ENCODE measurements at places on chromosomes 2 and 18.

GRCh38 chr2:70367722-70368323, 66.0 kb upstream of the FAM136A start:
- DNase-seq = peak; percentile 44

DNA sequence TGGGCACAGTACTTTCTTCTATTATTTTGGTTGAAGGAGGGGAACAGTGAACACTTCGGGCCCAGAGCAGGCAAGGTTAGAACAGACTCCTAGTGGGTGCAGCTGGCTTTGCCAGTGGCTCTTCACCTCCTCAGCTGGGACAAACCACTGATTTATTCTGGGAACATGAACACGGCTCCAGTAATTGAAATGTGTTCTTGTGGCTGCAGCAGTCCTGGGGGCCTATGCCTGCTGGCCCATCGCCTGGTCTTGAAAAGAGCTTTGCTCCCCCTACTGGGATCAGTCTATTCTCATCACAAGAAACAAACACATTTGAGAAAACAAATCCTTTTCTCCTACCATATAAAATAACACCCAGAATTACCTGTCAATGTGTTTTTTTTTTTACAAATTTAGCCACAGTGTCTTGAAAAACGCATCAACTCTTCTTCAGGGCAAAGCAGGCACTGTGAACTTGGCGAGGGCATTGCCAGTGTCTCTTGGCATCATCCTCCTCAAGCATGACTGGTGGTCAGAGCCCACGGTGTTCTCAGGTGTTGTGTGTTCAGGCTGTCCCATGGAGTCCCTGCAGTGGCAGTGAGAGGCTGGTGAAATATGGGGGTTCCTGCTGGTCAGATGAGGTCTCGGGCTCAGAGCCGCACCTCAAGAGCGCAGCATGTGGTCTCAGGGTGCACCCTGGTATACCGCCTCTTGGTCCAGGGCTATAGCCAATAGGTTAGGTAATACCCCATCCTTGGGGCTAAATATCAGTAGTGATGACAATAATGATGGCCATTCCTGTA, 51.3 kb downstream of the RNF144A start:
- DNase-seq = no peak

DNA sequence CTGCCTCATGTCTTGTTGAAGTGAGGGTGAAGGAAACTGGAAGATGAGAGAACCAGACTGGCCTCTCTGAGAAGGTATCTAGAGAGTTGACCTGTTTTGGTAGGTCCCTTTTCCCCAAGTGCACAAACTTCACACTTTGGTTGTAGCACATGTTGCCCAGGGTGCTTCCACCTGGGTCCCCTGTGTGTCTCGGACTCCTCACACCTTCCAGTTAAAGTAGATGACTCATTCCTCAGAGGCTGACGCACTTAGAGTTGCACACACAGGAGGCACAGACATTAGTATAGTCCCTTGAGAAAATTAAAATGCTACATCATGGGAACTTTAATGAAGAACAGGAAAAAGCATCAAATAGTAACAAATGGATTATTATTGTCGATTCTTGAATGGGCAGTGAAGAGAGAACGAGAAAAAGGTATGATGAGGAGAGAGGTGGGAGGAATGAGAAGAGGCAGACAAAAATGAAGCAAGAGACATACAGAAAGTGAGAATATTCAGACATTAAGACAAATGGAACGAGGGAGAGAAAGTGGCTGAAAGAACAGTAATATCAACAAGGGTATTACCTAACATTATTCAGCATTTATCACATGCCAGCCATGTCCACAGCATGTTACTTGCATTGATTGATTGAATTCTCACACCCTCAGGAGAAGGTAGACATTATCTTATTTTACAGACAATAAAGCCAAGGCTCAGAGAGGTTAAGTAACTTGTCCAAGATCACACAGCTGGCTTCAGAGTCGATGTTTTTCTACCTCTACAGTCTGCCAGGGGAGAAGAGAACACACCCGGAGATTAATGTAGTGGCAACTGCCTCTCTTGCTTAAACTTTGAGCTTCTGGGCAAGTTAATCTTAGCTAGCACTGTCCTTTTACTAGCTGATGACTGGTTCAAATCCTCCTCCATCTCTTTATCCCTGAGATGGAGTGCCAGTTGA, 68.6 kb downstream of the FHOD3 start:
- DNase-seq = no peak

GRCh38 chr18:59012815-59013705, 126.6 kb upstream of the SEC11C start:
- peak; percentile 69 for DNase-seq

DNA sequence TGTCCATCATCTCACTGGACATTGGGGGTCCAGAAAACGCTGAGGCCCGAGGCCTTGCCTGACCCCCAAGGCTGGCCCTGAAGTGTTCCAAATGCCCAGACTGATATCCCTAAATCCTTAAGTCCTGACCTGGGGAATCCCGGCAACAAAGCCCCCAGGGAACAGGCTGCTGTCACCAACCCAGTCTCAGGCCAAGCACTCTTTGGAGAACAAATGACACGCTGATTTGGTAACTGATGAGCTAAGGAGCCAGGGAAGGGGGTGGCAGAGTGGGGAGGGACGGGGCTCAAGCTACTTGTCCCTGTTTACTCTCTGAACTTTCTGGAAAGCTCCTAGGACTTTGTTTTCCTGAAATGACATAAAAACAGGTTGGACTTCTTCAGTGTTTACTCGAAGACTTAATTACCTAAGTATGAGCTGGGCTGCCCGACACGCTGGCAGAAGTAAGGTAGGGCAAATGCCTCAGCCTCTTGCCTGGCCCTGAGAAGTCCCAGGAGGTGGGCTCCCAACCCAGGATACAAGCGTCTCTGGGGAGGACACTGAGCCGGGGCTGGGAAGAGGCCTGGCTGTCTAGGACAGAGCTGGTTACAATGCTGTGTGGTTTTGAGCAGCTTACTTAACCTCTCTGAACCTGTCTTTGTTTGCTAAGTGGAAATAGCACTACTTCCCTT, 105.5 kb upstream of the GLI2 start:
- DNase-seq = no peak

GRCh38 chr2:40192864-40193669, 258.8 kb downstream of the SLC8A1 start:
- DNase-seq = peak; percentile 39

DNA sequence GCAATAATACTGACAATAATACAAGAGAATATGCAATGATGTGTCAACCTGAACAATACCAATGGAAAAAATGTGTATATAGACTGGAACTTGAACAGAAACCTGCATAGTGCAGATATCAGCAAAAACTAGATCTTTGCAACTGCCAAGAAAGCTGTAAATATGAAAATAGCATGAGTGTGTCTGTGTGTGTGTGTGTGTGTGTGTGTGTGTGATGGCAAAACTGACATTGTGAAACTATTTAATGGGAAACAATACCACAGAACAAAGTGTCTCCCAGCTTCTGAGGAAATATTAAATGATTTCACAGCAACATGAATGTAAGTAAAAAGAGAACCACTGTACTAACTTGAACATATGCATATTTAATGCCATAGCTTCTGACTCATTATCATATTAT, 558.2 kb upstream of the LINC00305 start:
- DNase-seq = no peak

DNA sequence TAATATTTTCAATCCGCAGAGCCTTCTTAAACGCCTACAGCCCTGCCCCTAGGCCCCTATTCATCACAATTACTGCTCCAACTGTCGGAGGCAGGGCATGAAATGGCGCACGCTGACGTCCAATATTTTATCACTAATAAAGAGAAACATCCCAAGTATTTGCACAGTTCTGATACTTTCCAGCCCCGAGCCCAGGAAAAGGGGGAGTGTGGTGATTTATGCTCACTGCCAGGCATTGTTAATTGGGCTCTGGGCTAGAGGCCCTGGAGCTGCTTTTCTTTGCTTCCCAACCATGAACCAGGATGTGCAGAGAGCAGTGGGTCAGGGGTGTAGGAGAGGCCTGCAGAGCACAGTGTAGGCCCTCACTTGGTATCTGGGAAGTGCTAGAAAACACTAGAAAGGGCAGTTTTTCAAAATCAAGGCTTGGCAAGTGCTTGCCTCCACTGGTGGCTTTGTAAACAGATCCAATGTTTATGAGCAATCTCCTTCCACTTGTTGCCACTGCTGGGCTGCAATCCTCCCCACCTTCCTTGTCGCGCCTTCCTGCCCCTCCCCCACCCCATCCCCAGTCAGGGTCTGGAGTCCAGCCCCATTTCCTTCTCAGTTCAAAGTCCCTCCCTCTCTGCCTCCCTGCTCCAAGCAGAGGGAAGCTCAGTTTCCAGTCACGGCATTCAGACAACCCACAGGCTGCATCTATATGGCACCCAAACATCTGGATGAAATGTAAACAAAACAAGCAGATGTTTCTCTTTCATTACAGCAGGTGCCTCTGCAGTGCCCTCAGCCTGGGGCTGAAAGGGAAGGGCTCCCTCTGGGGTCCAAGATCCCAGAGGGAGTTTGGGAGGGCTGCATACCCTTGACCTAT, 83.9 kb upstream of the PKDCC start:
- DNase-seq = peak; percentile 55

DNA sequence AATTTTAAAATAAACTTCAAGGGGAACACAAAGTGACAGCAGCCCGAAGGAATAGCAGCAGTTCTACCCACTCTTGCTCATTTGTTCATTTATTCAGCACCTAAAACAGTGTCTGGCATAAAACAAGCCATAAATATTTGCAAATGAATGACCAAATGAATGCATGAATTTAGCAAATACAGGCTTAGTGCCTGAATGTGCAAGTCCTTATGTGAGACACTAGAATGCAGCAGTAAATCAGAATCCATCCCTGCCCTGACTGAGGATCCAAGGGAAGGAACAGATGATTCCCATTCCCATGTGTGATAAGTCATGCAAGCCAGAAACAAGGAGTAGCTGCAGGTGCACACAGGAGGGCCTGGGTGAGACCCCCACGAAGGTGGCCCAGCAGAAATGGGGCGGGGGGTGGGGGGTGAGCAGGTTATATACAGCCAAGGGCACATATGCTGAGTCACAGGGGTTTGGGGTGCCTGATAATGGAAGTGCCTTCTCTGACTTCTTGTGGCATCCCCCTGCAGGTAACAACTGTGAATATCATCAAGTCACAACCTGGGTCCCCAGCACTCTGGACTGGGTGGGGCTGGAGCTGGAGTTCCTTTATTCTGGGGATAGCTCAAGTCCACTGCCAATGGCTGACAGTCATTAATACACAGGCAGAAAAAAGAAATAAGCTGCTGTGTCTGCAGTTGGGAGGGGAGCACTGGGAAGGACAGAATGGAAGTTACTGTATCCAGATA, 311.9 kb downstream of the TXNL1 start:
- DNase-seq = no peak

GRCh38 chr2:75021672-75022071, 63.2 kb downstream of the POLE4 start:
- DNase-seq = peak; percentile 92

DNA sequence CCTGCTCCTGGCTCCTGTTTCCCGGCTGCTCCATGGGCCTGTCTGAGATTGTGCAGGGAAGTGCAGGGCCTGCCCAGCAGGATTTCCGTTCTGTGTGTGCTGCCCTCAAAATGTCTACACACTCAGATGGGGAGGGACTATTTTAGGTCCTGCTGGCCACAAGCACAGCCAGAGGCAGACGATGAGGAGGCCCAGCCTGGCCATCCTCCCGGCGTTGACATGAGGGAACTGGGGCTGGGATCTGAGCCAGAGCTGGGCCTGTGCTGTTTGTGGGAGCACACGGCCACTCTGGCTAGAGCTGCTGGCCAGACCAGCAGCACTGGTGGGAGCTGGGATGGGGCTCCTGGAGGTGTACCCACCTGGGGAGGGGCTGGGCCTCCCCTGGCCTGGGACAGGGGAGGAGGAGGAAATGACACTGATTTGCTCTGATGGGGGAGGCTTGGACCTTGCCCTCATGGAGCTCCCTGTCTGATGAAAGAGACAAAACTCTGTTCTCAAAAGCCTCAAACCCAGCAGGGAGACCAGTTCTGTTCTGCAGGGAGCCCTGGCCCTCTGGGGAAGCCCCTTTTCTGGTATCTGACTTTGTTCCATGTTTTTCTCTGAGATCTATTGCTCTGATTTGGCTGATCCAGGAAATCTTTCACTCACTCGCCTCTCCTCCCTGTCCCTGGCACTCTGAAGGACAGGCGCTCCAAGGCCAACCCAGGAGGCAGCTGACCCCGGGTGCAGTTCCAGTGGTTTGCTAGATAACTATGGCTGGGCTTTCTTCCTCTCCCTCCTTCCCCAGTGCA, 161.8 kb downstream of the DYSF start:
- peak; percentile 70 for DNase-seq

DNA sequence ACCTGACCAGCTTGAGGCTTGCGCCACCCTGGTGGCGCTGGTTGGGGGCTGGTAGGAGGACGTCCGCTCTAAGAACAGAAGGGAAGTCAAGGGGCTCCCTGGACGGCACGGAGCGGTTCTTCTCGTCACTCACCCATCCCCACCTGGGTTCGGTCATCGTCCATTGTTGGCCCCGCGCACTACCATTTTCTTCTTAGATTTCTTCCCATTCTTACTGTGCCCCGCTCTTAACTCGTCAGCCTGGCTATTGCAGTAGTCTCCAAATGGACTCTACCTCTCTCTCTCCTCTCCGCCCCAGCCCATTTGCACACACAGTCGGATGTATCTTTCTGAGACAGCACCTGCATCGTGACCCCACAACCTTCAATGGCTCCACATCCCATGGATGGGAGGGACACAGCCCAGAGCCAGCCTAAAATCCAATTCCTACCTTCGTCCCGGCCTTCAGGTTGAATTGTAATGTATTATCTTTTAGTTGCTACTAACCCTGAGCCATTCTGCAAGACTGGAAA, 814 bp upstream of the RAB1A start:
- DNase-seq = no peak

DNA sequence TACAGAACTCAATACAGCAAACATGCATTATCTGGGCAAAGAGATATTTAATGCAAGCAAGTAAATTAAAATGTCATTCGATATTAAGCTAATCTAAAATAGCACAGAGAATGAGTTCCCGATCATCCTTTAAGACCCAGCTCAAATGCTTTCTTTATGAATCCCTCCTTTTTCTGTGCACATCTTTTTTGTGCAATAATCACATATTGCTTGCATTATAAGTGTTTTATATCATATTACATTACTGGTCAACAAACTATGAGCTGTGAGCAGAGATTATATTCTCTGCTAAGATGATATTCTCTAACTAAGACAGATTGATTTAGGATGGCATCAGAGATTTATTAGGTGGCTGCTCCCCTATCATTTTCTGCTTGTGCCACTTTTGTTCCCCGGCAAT, 146.1 kb downstream of the ERBB4 start:
- DNase-seq = no peak

DNA sequence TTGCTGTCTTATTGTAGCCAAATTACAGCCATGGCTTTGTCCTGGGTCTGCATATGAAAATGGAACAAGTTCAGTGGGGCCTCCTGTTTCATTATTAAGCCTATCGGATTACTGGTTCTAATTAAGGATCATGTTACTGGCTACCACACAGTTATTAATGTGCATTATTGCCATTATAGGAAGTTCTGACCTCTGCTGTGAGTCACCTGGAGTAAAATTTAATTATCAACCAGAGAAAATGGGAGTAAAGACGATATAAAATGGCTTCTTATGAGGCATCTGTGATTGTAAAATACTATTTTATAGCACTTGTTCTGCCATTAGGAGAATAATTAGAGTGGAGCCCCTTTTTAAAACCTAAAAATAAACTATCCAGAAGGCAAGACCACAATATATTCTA, 143.3 kb upstream of the ITGB6 start:
- DNase-seq = no peak
